ENCODE measurements at places on chromosomes 16 and 17.

DNA sequence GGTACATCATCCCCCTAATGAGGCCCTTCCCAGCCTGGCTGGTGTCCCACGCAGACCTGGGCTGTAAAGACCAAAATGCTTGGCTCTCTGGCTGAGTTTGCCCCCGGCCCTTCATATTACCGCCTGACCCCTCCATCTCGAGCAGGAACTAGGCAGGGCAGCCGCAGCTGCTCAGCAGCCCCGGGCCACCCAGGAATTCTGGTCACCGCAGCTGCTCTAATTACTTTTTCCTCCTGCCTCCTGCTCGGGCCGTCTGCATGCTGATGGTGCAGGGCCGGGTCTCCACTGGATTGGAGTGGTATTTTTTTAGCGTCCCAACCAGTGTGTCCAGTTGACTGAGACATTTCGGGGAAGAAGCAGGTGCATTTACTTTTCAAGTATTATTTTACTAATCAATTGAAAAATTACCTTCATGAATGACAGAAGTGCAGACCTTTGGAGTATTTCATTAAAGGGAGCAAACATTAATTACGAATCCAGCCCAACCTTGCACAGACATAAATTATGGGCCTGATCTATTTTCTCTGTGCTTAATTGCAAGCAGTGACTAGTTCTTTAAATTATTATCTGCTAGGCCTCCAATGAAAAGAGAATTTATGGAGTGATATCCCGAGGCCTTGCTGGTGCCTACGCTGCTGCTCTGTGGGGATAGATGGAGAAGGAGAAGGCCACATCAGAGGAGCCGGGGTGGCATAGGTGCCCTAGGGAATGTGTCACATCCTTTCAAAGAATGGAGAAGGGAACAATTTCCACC, 176.2 kb downstream of the CYLD start:
- DNase-seq = no peak

GRCh38 chr16:50534091-50534490, 14.1 kb upstream of the NKD1 start:
- DNase-seq = no peak

DNA sequence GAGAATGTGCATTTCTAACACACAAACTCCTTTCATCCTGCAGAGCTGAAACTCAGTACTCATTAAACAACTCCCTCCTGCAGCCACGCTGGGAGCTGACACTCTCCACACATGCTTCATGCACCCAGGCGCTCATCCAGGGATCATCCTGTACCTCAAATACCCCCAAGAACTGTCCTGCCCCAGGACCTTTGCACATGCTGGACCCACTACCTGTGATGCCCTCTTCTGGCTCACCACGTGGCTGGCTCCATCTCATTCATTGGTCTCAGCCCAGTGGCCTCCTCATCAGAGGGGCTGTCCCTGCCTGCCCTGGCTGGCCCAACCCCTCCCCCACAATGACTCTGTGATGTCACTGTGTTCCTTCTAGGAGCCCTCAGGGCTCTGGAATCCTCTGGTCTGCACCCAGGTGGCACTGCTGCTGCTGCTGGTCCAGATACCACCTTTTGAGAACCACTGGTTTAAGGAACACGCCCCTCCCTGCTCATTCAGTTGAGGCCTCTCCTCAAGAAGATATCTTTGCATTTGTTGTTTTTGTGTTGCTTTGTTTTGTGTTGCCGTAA, 160.9 kb upstream of the FOXF1 start:
- DNase-seq = no peak

DNA sequence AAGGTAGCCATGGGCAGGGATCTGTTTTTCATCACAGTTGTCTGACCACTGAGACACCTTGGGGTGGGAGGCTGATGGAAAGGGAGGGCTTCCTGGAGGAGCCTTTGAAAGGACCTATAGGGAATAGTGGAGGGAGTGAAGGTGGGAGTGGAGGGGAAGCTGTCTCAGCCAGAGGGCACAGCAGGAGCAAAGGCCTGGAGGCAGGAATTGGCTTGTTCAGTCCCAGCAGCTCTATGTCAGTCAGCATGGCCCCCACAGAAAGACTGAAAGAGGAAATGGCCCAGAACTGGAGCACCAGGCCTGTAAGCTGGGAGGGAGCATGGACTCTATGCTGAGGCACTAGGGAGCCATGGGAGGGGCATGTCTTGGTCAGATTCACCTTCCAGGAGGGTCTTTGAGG, 12.8 kb upstream of the CBFB start:
- no peak for DNase-seq

- no peak for DNase-seq
Observed at GRCh38 chr17:50946891-50947781, 81.0 kb upstream of the TOB1 start.

DNA sequence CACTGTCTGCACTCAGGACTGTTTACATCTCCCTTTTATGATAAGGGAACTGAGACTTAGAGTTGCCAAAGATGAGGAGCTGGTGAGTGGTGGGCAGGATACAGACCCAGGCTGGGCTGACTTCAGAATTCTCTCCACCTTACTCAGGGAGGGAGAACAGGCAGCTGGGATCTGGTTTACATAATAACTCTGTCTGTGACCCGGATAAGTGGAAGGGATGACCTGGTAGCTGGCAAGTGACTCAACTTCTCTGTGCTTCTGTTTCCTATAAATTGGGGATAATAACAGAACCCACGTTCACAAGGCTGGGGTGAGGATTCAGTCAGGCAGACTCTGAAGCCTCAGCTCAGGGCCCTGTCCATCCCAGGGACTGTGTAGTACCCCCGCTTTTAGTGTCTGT, 2.6 kb downstream of the SNX20 start:
- no peak for DNase-seq

GRCh38 chr16:86201746-86202145, 302.8 kb downstream of the IRF8 start:
- no peak for DNase-seq

- DNase-seq = no peak
Observed at GRCh38 chr16:69724981-69725479, 1.3 kb downstream of the NQO1 start.

DNA sequence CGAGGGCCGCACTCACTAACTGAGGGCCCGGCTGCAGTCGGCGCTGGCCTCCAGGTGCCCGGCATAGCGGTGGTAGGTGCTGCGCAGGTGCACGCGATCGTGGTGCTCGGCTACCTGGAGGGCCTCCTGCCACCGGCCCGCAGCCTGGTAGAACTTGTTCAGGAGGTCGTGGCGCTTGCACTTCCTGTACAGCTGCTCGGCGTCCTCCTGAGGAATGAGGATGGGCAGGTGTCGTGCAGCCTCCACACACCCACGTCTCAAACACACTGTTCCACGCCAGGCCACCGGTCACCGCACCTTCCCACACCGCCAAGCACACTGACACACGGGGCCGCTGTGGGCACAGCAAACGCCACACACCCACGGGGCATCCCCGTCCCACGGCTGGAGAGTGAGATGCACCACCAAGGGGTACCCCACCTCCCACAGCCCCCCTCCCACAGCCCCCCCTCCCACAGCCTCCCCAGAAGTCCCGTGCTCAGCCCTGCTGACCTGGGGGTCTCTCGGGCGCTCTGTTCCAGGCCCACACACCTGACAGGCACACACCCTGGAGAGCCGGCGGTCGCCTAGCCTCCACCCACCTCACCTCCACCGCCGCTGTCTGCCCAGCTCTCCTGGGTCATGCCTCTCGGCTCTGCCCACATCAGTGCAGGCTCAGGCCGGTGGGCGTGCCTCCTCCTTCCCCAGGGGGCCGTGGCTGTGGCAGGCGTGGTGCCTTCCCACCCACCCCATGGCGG, 7.4 kb upstream of the TMEM204 start:
- DNase-seq = no peak

GRCh38 chr16:88427376-88427775, 25.7 kb upstream of the ZFPM1 start:
- DNase-seq = no peak

DNA sequence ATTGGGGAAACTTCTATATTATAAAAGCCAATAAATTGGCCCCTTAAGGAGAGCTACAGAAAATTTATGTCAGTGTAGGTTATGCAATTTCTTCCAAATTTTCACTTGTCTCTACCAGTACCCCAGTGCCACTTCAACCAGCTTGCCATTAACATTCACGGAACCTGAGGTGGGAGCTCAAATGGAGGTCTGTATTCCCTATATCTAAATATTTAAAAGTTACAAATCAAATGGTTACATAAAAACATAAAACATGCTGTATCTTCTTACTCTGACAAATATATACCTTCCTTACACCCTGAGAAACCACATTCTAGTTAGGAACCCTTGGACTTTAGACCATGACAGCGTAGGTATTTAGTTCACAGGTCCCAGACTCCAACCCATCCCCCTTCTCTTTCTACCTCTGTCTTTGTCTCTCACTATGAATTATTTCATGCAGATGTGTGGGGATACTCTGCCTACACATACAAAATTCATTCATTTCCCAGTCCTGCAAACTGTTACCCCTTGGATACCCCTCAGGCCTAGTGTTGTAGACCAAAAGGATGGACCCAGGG, 127.8 kb upstream of the PMFBP1 start:
- DNase-seq = no peak

- no peak for DNase-seq
Observed at GRCh38 chr16:66293932-66294331, 72.6 kb upstream of the CDH5 start.

GRCh38 chr17:83055911-83056582, 23.4 kb upstream of the METRNL start:
- peak; percentile 80 for DNase-seq

DNA sequence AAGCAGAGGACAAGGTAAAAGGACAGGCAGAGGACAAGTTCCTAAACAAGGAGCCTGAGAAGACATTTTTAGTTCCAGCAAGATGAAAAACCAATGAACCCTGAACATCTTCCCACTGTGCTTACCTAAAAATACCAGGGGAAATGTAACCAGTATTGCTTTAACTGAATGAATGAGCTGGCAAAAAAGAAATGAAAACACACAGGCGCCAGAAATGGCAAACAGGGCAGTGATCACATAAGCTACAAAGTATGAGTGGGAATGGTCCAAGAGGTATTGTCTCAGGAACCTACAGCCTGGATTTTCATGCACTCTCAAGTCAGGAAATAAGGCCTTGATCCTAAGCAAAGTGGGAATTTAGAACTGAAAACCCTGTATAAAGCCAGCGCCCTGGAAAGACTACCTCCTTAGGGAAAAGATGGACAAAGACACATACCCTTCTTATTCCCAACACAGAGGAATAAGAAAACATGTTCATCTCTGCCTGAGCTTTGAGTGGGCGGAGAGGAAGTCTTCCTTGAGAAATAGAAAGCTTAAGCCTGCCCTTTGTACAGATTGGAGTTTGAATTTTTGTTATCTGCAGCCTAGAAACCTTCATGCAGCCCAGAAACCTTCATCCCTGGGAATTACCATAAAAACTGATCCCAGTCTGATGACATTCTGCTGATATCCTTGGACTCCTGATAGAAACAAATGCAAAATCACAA, 2.1 kb downstream of the CMTM2 start:
- DNase-seq = no peak

DNA sequence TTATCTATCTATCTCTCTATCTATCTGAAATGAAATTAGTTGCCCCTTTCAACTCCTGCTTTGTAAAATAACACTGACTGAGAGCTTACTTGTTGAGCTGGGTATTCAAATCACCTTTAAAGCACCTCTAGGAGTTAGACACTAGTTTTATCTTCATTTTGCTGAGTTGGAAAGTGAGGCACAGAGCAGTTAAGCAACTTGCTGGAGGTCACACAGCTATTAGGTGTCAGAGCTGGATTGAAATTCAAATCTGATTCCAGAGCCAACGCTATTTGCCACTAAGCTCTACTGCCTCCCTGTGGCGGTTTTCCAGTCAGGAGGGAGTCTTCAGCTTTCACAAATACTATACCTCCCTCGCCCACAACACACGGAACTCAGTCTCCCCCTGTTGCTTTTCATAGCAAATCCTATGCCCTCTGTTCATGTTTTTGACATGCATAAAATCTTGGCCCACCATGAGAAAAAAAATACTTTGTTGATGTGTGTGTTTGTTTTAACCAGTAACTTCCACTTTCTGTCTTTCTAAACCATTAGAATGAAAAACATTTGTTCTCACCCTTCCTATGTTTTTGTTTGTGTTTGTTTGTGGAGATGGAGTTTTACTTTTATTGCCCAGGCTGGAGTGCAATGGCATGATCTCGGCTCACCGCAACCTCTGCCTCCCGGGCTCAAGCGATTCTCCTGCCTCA, 74.8 kb upstream of the SMURF2 start:
- DNase-seq = peak; percentile 54

DNA sequence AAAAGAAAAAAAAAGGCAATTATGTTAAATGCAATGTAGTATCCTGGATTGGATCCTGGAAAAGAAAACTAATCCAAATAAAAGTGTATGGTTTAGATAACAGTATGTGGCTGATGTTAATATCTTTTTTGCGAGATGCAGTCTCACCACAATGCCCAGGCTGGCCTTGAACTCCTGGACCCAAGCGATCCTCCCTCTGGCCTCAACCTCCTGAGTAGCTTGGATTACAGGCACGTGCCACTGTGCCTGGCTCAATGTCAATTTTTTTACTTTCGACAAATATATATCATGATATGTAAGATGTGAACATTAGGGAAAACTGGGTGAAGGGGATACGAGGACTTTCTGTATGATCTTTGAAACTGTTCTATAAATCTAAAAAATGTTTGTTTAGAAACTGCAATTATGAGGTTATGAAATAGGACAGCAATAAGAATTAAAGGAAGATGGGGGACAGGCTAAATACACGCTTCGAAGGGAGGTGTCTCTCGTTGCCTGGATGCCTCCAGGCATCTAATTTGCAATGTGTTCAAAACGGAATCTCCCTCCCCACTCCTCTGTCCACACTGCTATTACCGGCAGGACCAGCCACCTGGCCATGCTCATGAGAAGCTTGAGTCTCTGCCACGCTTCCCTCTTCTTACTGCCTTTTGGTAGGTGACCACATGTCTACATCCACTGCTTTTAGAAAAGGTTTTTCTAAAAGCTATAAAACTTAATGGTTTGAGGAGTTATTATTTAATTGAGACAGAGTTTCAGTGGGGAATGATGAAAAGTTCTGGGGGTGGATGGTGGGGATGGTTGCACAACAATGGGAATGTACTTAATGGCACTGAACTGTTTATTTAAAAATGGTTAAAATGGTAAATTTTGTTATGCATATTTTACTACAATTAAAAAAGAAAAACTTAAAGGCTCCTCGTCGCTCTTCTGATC, 15.2 kb downstream of the UBE2O start:
- no peak for DNase-seq

DNA sequence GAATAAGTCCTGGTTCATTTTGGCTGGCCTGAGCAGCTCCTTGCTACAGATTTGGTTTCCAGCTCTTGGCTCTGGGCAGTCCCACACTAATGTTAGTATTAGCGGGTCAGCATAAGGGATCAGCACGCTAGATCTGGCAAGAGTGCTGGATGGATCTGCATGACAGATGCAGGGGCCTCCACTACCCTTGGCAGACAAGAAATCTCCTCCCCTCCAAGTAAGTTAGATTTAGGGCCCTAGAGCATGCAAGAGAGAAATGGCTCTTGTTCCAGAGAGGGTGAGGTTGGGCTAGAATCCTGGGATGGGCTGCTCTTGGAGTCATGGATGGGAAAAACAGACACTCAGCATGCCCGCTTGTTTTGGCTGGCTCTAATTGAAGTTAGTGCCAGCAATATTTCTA, 414.3 kb downstream of the RBFOX1 start:
- no peak for DNase-seq

Data from fibroblast of skin of right quadriceps (primary cell).